M059J (cell line): ENCODE measurements at places on chromosomes 1 and 21. TPM values are rescaled to one million over a fixed set of nuclear protein-coding genes. Genes with fewer than 3 reads are reported as not detected.

DNA sequence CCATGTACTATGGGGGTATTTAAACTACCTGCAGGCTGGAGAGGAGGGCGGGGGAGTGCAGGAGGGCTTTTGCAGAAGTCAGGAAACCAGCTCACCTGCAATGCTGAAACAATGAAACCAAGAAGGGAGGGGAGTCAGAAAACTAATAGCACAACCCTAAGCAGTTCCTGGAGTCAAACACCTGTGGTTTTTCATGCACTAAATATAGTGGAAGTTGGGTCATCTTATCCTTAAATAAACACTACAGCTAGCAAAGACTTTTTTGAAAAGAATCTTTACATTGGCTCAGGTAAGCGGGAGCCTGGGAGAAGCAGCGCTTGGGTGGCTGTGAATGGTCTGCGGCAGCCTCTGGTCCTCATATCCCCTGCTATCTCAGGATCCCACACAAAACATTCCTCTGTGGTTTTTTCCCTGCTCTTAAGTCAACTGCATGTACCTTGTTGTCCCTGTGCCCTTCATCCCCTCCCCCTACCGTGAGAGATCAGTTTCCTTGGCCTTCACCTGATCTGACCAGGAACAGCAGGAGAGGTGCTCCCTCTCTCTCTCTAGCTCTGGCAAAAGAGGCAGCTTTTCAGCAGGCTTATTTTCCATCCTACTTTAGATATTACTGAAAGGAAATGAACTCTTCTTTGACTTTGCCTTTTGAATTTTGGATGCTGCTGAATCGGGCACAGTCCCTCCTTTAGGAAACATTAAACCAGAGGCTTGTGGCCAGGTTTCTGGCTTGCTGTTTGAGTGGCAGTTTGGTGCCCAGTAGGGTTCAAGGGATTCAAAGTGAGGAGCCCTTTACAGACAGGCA is 26.6 kb downstream of the TENT5C start:
- no peak for DNase-seq

DNA sequence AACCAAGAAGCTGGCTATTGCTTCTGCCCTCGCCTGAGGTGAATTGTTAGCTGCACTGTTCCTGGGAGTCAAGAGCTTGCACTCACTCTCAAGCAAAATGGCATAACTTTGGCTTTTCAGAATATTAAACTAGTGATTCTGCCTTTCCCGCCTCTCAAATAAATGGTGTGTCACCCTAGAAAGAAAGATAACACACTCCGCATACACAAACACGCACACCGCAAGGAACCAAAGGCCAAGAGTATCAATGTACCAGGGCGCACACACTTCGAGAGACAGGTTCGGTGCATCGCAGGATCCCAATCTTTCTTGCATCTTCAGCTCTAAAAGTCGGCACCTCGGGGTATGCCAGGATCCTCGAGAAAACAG is 470 bp upstream of the RTCA start:
- DNase-seq, result peak; percentile 56

DNA sequence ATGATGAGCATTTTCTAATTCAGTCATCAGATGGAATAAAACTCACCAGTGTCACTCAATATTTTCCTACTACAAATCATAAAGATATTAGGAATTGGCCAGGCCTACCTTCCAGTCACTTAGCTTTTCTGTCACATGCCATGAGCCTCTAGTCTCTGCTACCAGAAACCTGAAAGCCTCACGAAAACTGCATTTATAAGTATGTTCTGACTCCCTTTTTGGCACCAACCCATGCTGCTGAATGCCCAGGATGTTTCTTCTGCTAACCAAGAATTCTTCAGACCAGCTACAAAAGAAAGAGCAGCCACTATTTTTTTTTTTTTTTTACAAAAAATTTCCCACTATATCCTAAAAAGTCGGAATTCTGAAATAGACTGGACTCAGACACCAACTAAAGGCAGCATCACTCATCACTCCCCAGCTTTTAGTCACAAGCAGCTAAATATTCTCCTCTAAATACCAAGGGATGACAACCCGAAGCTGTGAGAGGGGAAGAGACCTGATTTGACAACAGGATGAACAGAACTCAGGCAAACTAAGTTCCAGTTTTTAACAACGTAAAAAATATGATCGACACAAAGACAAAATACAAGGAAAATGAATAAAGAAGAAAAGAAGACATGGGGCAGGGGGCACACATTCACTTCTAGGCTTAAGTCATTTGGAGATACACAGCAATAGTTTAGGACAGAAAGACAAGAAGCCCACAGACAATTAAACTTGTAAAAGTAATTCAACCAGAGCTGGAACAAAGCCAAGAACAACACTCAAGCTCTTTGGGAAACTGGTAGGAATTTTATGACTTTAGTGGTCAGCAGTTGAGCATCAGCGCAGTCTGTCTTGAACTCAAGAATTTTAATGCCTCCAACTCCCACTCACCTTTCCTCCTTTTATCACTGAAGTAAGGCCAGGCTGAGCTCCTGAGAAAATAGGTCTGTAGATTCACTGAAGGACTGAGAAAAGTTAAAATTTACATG is 1.7 kb downstream of the DCAF8 start:
- DNase-seq, result peak; percentile 96

DNA sequence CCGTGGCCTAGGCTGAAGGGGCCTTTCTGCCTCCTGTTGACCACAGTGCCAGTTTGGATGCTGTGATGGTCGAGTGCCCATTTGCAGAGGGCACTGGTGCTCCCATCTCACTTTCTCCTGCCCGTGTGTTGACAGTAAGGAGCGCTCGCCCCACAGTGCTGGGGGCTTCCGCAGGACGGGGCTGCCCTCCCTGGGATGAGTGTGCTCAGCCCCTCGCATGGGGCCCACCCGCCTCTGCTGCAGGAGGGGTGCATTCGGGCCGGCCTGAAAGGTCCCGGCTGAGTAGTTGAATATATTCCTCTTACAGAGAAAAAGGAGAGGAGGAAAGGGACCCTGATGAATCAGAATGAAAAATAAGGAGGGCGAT is 37.3 kb downstream of the NTPCR start:
- DNase-seq, result no peak

- peak; percentile 83 for DNase-seq
Measured at GRCh38 chr1:224615861-224616755, at the start of gene CNIH3. Gene CNIH3, plus strand, starts transcription at chr1:224616317. Its CDS starts 858 bp downstream, at chr1:224617175.

- DNase-seq, result no peak
Measured at GRCh38 chr1:155471026-155471425, 91.6 kb downstream of the ASH1L start.

GRCh38 chr21:44427241-44428120 is 27.8 kb upstream of the LRRC3 start:
- DNase-seq, result no peak

GRCh38 chr1:22752339-22752738 is 41.7 kb downstream of the EPHB2 start:
- no peak for DNase-seq

- no peak for DNase-seq
Measured at GRCh38 chr1:38291336-38291735, 244.7 kb upstream of the POU3F1 start.

- DNase-seq, result no peak
Measured at GRCh38 chr1:214272964-214273533, 7.9 kb upstream of the SMYD2 start.

DNA sequence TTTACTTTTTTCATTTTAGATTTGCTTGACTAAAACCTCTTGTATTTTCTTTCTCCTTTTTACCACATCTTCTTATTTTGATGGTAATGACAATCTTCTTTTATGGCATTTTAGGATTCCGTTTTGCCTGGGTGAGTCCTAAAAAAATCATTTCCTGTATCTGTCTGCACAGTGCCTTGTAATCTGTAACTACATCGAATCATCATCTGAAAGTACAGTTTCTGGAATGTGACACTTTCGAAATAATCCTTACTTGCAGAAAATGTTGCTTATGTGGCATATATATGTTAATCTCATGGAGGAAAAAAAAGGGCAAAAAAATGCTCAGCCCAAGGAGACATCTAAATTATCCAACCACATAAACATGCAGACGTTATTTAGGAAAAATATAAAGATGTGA is 29.0 kb downstream of the GREM2 start:
- no peak for DNase-seq

DNA sequence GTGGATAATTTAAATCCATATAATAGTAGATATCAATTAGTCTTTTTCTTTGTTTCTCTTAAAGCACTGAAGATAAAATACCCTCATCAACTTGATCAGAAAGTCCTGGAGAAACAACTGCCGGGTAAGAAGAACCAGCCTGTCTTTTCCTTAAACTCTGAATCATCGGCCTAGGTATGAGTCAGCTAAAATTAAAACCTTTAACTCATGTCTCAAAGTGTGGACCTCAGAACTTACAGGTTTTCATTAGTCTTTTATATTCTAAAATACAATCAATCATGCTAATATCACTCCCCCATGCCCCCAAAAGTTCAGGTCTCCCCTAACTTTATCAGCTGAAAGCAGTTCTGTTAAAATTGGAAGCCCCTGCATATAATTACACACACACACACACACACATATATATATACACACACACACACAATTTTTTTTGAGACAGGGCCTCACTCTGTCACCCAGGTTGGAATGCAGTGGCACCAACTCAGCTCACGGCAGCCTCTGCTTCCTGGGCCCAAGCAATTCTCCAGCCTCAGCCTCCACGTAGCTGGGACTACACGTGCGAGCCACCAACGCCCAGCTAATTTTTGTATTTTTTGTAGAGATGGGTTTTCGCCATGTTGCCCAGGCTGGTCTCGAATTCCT is 61.3 kb downstream of the B3GALNT2 start:
- DNase-seq, result peak; percentile 82

DNA sequence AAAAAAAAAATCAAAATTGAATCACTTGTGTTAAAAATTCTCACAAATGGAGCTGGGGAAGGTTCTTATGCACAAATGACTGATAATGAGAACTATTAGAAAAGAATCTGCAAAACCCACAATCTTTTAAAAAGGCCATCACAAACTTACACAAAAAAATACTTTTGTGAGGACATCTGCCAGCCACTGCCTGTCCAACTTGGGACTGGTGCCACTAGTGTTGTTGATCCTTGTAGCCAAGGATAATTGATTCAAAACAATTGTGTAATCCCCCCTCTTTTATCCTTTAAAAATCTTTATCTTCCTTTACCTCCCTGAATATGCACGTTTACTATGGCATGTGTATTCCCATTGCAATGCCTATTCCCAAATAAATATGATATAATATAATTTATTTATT is 39.2 kb upstream of the THEM4 start:
- peak; percentile 21 for DNase-seq

DNA sequence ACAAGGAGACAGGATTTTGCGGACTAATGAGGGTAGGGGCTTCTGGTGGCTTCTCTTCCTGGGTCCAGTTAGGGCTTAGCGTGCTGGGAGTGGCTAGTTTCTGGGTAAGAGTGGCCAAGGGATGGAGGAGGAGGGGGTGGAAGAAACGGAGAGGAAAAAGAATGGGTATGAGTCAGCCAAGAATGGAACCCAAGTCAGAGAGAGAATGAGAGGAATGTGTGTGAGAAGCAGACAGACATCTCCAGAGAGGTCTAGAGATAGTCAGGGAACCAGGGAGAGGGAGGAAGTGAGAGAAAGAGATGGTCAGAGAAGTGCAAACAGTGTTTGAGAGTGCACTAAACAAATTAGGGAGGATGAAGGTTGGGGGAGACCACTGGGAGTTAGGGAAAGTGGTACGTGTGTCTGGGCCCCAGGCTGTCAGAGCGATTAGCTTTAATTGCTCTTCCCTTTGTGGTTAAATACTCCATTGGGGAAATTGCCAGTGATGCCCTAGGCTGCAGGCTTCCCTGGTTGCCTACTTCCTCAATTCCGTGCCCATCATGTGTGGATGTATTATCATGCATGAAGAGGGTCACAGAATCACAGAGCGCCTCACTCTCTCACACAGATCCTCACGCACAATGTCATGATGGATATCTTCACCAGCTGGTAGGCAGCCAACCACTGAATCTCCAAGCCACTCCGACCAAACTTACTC is 1.4 kb downstream of the PEA15 start:
- DNase-seq, result peak; percentile 93

DNA sequence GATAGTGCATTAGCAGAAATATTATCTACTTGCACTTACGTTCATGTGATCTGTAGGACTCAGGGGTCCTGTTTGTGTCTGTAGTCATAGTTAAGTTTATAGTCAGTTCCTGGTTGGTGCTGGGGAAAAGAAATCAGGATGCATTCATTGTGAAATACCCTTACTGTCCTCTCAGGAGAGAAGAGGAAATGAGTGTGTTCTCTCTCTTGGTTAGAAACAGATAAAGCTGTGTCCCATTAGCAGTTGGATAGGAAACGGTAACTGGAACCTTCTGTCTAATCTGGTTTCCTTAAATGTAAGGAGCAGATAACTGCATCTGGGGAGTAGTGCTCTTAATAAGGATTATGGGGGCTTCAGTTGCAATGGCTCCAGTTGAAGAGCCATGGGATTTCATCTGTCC is 8.9 kb downstream of the SDCCAG8 start:
- peak; percentile 50 for DNase-seq

DNA sequence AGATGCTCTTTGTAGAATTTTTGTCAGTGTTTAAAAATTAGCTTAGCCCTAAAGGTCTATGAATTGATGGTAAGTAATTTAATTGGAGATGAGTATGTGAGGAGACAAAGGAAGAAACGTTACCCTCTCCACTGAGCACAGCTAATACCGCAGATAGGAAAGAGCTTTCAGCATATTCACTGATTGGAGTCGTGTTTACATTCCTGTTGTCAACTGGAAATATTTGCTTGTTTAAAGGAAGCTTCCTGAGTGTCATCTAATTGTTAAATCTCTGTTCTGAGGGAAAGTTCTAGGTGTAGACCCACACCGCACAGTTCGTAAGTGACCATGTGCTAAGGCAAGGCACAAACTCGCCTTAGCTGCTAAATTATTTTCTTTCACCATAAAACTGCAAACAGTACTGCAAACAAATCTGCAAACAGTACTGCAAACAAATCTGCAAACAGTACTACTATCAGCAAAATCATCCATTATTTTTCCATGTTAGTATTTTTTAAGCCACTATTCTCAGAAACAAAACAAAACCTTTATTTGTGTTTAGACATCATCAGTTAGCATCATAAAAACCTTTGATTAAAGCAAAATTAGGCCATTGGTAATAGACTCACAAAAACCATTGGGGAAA is 32.6 kb downstream of the TOMM20 start:
- no peak for DNase-seq

DNA sequence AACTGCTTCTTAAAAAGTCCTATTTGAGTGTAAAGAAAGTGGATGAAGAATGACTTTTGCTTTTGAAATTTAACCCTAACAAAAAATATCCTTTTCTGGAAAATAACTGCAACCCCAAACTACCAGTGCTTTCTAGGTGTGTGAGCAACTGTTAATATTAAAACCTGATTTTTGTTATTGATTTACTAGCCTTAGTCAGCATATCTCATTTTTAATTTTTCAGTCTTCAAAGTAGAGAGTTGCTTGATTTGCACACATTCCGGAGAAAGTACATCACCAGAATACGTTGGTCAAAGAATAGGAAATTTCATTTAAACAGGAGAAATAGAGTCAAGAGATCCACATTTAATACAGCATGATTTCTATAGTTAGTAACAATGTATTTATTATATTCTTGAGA is 141.8 kb upstream of the ADAMTS5 start:
- no peak for DNase-seq

The FH gene
- total RNA-seq, result 147 and 156 TPM in 2 replicates

The MAP3K7CL gene
- 10.7 and 14.0 TPM in 2 replicates for total RNA-seq

The ATF6 gene
- total RNA-seq, result 37.9 and 38.8 TPM in 2 replicates

The DIPK1A gene
- total RNA-seq, result 12.7 and 21.5 TPM in 2 replicates

The SLC45A1 gene
- 0.27 TPM in 1 of 2 replicates, not detected in the other for total RNA-seq

The NBPF10 gene
- 0.66 and 1.4 TPM in 2 replicates for total RNA-seq

The TRIM62 gene
- 14.4 and 15.6 TPM in 2 replicates for total RNA-seq

The BRWD1 gene
- 27.8 and 39.5 TPM in 2 replicates for total RNA-seq

The AIRE gene
- not detected in 2 replicates for total RNA-seq

The UBR4 gene
- total RNA-seq, result 40.0 and 86.1 TPM in 2 replicates

The TNFRSF8 gene
- 0.47 TPM in 1 of 2 replicates, not detected in the other for total RNA-seq
